HFFc6 (cell line): ENCODE measurements at places on chromosomes 1 and 21. TPM values are rescaled to one million over a fixed set of nuclear protein-coding genes. Genes with fewer than 3 reads are reported as not detected.
A peak's percentile ranks its signal among the peaks of the same experiment; 100 is the strongest.

The OPTC gene
- not detected in 3 replicates for total RNA-seq

The CD5L gene
- not detected in 2 replicates for total RNA-seq

The LSM10 gene
- total RNA-seq = 44.6 and 47.4 TPM in 2 replicates

DNA sequence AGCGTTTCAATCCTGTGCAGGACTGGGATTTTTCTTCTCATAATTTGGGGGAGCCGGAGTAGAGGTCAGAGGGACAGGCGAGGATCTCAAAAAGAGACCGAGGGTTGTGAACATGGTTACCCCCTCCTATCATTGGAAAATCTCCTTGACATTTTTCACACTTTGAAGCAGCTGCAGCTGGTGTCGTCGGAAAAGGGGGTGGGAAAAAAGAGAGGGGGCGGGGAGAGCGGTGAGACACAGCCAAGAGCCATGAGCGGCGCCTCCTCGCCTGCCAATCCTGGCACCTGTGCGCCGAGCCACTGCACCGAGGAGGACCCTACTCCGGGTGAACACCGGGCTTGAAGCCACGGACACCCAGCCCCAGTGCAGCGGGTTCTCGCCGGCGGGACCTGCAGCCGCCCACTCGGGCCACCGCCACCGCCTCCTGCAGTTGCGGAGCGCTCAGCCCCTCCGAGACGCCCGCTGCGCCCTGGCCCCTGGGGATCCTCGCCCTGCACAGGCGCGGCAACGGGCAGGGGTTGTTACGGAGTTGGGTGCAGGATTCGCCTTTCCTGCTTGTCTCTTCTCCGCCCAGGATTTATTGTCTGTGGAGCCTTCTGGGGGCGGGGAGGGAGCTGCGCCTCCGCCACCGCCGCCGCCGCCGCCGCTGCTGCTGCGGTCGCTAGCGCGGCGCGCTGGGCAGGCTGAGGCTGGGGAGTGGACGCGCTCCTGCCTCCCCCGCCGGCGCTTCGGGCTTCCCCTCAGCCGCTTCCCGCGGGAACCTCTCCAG is at the start of gene LRRC7:
LRRC7 (plus strand) TSS at position 271 of the 769 bp plus-strand sequence. CDS start 718 bp downstream, outside the sequence.
- no peak for DNase-seq

DNA sequence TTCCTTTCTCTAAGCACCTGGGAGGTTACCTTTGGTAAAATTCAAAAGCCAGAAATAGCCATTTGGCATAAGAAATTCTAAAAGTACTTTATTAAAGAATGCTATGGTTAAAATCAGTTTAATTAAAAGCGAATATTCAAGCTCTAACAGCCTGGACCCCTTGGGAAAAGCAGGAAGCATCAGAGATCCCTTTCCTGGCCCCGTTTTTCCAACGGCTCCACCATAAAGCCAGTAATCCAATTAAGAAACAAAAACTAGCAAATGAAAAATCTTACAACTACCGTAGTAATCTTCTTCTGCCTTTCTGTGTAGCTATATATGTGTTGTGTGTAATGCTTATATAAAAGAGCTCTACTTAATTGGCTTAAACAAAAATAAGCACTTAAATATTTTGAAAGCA is 33.5 kb upstream of the NEK2 start:
- DNase-seq = no peak

GRCh38 chr1:9537863-9538668 is 1.2 kb upstream of the SLC25A33 start:
- no peak for DNase-seq

DNA sequence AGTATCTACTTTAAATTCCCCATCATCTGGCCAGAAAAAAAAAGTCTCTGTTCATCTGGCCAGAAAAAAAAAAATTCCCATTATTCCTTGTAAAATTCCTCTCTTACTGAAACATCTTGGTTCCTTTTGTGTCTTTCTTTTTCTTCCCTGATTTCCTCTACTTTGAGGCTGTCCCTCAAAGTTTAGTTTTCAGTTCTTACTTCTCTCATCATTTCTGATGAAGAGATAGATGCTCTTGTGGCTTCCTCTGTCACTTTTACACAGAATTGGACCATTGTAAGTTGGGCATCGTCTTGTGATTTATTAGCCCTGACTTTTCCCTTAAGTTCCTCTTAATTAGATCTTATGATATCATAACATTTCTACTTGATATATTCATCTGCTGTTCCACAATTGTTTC is 6.5 kb downstream of the SOAT1 start:
- DNase-seq = no peak

DNA sequence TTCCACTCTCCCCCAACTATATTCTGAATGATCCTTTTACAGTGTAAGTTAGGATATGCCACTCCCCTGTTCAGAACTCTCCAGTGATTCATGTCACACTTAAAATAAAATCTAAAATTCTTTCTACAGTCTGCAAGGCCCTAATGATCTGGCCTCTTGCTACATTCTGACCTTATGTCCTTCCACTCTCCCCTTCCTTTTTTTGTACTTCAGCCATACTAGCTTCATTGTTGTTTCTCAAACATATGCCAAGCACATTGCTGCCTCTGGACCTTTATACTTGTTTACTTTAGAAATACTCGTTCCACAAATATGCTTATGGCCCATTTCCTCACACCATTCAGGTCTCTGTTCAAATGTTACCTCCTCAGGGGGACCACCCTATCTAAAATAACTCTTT is 14.8 kb upstream of the PSMA5 start:
- DNase-seq = peak; percentile 35
